ENCODE measurements at places on chromosomes 4 and X.

DNA sequence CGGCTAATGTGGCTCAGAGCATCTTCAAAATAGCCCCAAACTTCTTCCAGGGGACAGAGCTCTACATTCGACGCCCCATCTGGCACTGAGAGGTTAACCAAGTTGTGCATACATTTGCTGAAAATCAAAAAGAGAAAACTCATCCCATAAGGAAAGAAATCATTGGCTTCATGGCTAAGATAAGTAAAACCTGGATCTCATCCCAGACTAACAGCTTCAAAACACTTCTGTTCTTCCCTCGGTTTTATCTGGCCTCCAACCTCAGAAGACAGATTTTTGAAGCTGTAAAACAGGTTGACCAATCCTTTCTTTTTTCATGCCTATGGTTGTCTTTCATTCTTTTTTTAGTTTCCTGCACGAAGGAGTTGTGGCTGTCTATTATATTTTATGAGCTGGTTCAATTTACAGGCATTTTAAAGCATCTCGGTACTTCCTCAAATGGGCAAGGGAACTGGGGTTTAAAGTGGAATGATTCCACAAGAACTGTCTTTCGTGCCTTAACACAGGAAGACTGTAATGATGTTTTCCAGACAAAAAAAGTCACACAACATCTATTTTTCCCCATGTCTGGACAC lies 107.6 kb downstream of the DLG3 start:
- no peak for DNase-seq

GRCh38 chr4:6884341-6884870 lies 25.2 kb upstream of the TBC1D14 start:
- DNase-seq: no peak

DNA sequence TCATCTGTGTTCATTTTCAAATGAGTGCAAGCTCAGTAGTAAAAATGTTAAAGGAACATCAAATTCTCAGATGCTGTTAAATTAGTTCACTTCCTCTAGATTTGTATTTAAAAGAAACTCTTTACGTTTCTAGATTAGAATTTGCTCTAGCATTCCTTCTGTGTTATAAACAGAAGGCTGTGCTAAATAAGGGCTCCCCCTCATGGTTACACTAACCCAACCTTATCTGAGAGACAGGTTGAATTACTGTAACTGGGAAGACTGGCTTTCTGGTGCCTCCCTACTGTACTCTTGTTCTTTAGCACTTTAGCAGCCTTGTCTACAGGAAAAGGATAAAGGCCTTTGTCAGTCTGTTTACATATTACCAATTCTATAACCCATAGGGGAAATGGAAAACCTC lies 56.8 kb downstream of the RXFP1 start:
- no peak for DNase-seq

DNA sequence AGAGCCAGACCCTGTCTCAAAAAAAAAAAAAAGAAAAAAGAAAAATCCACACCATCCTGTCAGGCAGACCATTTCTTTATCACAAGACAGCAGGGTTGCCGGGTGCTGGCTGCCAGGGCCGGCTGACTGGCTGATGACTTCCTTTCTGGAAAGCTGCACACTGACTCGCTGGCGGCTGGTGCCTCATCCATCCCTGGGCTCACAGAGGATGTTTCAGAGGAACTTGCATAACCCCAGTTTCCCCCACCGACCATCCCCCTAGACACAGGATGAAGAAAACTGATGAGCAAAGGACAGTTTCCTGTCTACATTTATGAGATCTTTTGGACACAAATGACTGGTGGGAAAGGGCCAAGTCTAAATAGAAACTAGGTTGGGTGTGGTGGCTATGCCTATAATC lies 14.1 kb downstream of the HPSE start:
- DNase-seq: peak; percentile 89

- no peak for DNase-seq
Observed at GRCh38 chrX:34631479-34632220, 25.4 kb downstream of the TMEM47 start.

DNA sequence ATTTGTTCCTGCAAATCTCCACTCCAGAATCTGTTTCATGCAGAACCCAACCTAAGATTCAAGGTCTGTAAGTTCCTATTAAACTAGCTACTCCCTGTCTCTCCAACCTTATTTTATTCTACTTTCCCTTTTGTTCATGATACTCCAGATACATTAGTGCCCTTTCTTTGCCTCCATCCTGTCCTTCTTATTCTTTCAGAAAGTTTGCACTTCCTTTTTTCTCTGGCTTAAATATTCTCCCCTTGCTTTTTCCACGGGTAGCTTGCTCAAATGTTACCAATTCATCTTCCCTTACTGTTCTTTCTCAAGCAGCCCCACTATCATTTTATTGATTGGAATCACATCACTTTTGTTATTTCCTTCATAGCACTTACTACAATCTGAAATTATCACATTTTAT lies 72.1 kb downstream of the CAMK2D start:
- DNase-seq: no peak

DNA sequence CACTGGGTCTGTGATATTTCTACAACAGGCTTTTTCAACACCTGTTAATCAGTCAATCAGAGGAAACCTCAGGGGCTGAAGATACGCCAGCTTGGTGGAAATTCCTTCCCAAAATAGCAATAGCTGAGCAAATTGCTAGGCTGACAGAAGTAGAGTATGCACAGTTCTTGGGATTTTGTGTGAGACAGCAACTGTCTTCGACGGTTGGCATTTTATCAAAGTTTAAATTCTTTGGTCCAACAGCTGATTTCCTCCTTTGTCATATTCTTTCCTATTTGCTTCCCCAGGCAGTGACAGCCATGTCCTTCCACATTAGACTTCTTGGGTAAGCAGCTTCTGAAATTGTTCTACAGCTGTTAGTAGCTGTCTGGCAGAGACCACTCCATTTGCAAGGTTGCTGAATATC lies 8.0 kb upstream of the PALLD start:
- no peak for DNase-seq

DNA sequence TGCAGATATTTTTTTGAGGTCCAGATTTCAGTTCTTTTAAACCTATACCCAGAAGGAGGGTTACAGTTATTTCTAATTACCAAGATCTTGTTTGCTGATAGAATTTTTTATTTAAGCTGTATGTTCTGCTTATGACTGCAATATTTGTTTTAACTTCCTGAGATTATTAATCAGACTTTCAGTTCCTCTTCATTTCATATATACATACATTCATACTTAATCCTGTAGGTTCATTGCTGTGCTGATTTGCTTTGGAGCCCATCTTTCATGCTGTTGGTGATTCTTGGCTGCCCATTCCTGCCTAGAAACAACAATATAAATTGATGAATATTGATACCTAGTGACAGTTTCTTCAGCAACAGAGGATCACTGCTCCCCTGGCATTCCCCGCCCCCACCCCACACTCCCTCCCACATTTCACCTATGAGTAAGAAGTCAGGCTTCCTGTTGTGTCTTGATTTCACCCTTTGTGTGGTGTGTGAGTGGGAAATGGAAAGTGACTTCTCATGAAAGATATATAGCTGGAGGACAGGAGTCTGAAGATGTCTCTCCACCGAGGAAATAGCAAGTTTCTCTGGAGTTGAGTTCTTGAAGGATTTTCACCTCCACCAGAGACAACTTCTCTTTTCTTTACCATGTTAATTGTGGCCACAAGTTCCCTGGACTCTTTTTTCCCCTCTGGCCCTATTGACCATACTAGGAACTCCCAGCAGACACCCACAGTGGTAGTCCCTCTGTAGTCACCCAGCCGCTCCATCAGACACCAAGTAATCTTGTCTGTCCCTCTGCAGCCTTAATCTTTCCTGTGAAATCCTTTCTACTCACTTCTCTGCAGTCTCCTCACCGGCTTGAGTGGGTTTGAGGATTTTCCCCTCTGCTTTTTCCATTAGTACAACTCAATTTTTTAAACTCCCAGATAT lies 118.4 kb downstream of the ASB9 start:
- no peak for DNase-seq

DNA sequence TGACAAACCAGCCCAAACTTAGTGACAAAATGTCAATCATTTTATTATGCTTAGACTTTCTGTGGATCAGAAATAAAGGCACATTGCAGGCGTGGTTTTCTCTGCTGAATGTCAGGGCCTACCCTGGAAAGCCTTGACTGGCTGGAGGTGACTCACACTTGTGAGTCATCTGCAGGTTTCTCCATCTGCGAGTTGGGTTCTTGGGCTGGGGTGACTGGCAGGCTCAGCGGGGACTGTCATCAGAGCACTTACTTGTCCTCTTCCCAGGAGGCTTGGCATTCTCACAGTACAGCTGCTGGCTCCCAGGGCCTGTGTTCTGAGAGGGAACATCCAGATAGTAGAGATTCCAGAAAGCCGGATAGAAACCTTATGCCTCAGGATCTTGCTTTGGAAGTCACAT lies 153.8 kb upstream of the AGA start:
- DNase-seq: peak; percentile 5

DNA sequence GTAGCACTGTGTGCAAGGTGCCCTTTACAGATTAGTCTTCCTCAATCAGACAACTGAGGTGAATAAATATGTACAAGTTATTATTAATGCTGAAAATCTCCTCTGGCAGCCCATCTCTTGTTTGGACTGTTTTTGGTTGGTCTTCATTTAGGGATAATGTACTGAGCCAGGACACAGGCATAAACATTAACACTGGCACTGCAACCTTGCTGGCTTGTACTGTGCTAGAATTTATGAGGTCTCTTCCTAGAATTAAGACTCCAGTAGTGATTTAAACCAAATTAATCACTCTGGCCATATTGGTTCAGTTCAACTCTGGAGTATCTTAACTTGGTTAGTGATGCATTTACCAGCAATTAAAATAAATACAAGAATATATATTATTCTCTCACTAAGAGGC lies 244.7 kb upstream of the GK2 start:
- no peak for DNase-seq

DNA sequence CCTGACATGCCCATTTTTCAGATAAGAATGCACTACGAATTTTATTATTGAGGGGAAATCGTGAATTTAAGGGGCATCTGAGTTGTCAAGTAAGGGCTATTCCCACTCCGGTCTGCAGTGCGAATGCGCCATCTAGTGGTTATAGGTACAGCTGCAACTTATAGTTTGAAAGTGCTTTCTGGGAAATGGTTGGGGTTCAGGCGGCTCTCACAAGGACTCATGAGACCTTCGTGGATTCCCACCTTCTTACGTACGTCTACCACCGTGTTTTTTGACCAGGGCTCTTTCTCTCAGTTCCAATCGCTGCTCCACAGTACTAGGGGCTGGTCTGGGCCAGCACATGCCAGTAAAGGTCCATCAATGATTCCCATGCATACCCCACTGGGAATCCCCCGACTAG lies 12.3 kb downstream of the MSL3 start:
- DNase-seq: peak; percentile 50

DNA sequence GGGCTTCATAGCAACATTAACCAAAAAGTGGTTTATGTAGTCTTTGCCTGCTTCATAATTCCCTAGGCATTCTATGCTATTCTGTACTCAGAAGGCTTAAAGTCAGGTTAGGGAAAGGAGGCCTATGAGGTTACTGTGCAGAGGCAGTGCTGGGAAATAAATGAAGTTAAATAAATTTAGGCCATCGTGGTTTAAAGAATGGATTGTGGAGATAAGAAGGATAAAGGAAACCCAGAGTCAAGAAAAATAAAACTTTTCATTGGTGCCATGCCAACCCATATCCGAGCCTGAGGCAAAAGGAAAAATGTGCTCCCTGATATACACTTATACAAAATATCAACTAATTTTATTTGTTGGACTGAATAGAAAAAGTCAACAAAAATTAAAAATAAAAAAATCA lies 70.2 kb downstream of the AR start:
- no peak for DNase-seq

DNA sequence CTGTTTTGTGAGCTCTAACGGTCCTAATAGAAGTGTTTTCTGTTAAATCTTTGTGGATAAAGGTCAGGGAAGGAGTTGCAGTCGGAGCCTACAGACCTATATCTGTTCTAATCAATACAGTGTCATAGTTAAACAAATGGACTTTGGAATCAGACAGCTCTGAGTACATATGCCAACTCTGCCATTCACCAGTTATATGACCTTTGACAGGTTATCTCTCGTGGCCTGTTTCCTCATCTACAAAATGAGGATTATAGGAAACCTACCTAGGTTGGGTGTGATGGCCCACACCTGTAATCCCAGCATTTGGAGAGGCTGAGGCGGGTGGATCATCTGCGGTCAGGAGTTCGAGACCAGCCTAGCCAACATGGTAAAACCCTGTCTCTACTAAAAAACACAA lies 89.7 kb downstream of the MID1IP1 start:
- DNase-seq: no peak

DNA sequence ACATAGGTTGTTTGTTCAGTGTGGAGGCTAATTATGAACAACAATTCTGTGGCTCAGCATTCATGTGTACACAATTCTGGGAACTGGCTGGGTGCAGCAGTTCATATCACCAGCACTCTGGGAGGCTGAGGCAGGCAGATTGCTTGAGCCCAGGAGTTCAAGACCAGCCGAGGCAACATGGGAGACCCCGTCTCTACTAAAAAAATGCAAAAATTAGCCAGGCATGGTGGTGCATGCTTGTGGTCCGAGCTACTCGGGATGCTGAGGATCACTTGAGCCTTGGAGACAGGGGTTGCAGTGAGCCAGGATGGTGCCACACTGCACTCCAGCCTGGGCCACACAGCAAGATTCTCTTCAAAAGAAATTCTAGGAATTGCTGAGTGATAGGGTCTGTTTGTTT lies 4.5 kb upstream of the PPP2R2C start:
- DNase-seq: no peak

GRCh38 chr4:168221301-168221700 lies 97.3 kb downstream of the DDX60 start:
- DNase-seq: no peak

GRCh38 chr4:174358410-174358809 lies 74.7 kb downstream of the CEP44 start:
- no peak for DNase-seq

GRCh38 chr4:1195109-1195671 lies 22.8 kb upstream of the SPON2 start:
- no peak for DNase-seq

- no peak for DNase-seq
Observed at GRCh38 chr4:176438401-176438800, 118.6 kb downstream of the SPCS3 start.

GRCh38 chr4:183320211-183321059 lies at the start of gene CLDN22:
TSS of gene CLDN22 (minus strand) at chr4:183320276. CDS start at chr4:183320218, 58 bp downstream.
- no peak for DNase-seq

- no peak for DNase-seq
Observed at GRCh38 chrX:53116101-53116500, 22.2 kb downstream of the KANTR start.

- peak; percentile 55 for DNase-seq
Observed at GRCh38 chrX:65601530-65602220, 65.8 kb upstream of the MSN start.
